ENCODE measurements at places on chromosomes 4 and X. TPM values are rescaled to one million over a fixed set of nuclear protein-coding genes. Genes with fewer than 3 reads are reported as not detected.

DNA sequence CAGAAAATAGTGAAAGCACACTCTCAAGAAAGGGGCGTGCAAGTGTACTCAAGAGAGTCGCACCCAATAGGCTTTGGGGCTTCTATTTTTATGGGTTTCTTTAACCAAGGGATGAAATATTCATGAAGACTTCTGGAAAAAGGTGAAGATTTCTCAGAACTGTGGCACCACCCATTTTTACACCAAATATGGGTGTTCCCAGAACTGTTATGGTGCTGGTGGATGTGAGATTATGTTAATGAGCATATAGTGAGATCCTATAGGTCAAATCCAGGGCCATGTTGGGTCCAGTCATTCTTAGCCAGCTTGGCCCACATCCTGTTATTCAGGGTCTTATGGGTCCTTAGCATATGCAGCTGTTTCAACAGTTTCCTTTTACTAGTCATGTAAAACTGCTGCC lies 61.0 kb upstream of the SMIM10 start:
- no peak for DNase-seq

DNA sequence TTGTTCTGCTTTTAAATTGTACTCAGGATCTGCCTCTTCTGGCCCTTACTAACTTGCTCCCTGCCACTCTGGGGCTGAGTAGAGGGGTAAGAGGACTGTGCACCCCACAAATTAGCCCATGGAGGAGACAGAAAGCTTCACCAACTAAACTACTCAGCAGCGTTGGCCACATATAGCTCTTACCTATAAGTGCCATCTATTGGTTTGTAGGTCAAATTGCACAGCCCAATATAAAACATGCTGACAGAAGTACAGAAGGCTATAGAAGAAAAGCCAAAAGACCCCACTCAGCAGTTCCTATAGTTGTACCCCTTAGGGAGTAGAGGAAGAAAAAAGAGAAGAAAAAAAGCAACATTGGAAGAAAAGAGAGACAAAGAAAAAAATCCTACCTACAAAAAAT lies 341.2 kb upstream of the FMR1 start:
- DNase-seq: no peak

DNA sequence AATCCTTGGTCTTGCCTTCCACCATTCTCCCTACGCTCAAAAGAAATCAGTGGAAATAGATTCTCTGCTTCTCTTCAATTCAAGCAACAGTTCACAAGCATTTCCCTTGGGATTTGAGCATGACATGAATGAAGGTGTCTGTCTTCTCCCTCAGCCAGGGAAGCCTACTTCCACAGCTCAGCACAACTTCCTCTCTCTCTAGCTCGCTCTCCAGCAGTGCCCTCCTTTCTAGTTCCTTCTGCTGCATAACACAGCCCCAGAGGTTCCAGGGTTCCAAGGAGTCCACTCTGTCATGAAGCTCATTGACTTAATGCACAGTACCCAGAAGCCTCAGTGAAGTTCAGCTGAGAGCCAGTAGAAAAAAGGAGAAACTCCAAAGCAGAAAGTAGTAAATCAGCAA lies 81.3 kb downstream of the PLS3 start:
- no peak for DNase-seq

DNA sequence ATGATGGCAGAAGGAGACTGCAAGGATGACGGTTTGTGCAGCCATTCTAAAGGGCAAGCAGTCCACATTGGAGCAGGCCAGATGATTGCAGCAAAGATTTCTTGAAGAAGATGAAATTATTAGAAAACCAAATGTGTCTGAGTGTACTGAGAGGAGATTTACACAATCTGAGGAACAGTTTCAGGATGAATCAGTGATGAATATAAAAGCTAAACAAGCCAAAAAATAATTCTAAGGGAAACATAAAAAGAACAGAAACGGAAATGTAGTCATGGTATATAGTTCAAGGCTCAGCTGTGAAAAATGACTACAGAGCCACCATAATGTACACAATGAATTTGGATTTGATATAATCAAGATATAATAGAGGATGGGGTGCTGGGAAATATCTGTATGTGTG lies 168.5 kb downstream of the PDGFC start:
- no peak for DNase-seq

Gene SSX3
- total RNA-seq: not detected

Gene CFAP47
- total RNA-seq: not detected

Data from dermis blood vessel endothelial cell (primary cell).